Stimulated activated CD4-positive, alpha-beta T cell treated with anti-CD3 and anti-CD28 coated beads, Interleukin-1b, Interleukin-23, amount 100 ng/mL, for 1 hour (primary cell): ENCODE measurements at places on chromosomes 7 and 10.

- DNase-seq: no peak
These were observed 207.7 kb upstream of the TEX47 start for GRCh38 chr7:89002981-89003956.

DNA sequence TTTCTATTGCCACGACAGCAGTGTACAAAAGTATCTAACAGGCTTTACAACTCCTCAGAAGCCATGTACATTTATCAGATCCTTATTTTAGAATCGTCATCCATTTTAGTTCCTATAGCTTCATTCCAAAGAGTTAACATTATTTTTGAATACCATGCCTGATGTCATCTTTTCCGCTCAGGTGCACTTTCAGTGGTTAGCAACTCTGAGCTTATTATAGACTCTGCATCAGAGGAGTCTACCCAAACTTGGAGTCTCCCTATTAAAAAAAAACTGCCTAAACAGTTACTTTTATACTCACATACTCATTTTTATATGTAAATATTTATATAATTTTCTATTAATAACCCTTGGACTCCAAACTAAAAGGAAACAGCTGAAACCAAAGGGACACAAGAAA, 31.6 kb upstream of the PRSS37 start:
- no peak for DNase-seq

GRCh38 chr10:107984149-107984548, 819.6 kb upstream of the SORCS1 start:
- DNase-seq: no peak

DNA sequence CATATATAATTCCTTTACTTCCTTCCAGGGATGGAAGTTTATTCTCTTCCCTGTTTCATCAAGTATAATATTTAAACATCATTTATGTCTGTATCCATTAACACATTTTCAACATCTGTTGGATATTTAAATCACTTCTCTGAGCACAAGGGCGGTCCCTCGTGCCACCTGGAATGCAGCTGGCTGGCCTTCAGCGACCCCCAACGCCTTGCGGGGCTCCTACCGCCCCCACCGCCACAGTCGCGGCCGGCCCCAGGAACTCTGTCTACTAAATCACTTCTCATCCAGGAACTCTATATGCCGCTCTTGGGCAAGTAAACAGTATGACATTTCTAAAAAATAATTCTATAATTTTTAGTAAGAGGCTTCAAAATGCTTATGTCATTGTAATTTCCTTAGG, 221.1 kb upstream of the PTN start:
- no peak for DNase-seq

GRCh38 chr10:97327348-97328294, 6.9 kb downstream of the FRAT2 start:
- DNase-seq: no peak

DNA sequence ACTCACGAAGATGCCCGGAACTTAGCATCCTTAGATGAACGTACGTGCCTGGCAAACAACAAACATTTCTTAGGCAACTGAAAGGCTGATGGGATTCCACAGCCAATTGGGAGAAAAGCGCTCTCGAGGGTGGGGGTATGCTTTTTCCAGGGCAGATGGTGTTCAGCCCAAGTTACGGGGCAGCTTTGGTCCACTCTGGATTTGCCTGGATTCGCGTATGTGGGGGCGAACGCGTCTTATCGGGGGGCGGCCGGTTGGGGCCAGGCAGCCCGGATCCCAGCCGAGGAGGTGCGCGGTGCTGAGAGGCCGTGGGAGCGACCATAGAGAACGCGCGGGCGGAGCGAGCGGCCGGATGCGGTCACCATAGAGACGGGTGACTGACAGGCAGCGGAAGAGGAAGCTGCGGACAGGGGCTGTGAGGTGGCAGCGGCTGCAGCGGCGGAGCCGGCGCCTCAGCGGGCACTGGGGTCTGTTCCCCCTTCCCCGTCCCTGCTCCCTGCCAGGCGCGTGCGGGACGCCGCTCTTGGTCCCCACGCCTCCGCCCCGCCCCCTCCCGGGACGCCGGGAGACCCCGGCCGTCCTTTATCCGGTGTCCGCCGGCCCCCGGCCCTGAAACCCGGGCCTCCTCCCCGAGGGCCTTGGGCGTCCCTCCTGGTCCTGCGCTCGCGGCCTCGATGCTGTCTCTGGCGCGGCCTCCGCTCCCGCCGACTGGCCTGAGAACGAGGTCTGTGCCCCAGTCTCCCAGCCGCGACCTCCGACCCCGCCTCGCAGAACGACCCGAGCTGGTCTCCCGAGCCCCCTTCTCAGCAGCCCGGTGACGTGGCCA, at the start of gene CHPF2:
Gene CHPF2, plus strand, starts transcription at position 393 of the 826 bp plus-strand sequence. CDS start 1,529 bp downstream, outside the sequence.
- DNase-seq: peak; percentile 67

DNA sequence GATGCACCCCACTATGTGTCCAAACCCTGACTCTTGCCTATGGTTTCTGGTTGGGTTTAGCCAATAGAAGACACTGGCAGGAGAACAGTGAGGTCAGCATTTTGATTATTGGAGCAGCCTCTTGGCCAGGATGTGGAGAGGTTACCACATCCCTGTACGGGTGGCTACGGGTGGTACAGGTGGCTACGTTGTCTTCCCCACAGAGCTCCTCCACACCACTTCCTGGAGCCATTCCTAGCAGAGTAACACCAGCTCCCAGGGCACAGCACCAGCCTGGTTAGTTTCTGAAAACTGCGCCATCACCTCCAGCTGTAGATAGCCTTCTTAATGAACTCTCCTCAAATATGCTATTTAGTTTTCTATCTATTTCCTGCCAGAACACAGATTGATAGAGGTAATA, 445.2 kb downstream of the INHBA start:
- no peak for DNase-seq

DNA sequence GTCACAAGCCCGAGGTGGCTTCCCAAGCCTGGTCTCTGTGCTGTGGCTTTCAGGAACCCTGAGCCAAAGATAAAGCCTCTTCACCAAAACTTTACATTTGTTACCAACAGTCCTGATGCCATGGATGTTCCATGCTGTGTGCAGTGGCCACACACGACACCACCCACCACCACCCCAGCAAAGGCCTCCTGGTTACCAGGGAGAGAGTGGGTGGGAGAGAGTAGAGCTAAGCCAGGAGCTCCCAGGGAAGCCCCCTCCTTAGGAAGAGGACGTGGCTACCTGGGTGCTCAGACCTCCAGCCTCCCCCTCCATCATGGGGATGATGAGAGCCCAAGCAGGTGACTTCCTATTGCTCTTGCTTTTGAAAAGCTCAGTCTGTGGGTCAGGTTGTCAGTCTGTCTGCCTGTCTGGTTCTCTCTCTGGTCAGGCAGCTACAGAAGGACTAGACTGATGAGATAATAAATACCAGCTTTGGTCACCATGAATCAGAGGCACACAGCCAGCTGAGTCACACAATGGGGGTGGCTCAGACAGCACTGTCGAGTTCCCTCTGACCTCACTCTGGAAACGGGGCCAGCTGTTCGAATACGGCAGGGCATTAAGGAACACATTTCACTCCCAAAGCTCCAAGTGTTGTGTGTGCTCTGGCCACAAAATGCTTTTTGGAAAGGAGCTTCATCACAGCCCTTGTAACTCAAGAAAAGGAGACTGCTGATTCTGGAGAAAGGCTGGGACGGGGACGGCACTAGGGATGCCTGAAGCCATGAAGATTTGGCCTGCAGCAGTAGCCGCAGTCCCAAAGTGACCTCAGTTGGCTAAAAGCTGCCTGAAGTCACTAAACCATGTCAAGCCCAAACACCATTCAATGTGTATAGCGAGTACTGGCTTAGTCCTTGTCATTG, 166.0 kb downstream of the FANK1 start:
- DNase-seq: no peak

DNA sequence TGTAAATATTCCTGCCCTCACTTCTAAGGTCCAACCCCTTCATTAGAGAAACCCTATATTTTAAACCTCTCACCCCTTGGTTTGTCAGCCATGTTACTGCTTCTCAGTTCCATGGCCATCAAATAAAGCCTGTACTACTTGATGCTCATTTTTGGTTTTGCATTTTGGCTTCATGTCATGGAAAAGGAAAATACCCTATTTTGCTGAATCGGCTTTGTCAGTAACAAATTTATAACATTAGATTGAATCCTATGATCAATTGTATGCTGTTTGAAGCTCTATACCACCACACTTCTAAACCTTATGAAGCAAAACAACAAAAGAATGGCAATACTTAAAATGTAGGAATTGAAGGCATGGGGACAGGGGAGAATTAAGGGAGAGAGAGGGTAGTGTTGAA, 333.1 kb downstream of the ETV1 start:
- no peak for DNase-seq

DNA sequence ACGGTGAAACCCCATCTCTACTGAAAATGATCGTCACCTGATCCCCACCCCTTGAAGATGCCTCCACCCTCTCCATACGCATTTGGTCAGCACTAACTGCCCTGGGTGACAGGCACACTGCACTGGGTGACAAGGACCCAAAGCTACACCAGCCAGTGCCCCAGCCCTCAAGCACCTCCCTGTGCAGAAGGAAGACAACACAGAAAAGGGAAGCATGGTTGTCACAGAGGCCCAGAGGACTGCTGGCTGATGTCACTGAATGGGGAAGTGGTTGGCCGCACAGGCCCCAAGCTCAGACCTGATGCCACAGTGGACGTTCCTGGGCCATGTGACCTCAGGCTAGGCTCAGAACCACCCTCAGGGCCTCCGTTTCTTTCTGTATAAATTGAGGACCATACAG, 4.2 kb upstream of the PILRA start:
- no peak for DNase-seq

DNA sequence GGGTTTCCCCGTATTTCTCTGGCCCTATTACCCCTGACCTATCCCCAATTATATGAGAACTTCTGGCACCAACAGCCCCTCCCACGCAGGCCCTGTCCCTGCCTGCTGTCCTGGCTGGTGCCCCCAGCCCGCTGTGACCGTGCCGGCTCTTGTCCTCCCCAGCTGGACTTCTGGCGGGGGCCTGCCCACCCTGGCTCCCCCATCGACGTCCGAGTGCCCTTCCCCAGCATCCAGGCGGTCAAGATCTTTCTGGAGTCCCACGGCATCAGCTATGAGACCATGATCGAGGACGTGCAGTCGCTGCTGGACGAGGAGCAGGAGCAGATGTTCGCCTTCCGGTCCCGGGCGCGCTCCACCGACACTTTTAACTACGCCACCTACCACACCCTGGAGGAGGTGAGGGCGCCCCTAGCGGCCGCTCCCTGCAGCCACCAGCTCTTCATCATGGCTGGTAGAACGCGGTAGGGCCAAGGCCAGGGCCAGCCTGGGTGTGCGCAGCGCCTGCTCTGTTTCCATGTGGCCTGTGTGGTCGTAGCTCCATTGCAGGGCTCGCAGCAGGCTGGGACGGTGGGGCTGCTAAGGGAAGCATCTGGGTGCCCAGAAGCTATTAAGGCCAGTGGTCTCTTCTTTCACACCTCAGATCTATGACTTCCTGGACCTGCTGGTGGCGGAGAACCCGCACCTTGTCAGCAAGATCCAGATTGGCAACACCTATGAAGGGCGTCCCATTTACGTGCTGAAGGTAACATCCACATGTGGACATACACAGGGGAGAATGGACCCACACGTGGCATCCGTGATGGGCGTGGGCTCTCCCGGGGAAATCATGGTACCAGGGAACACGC, 1.4 kb downstream of the CPA1 start:
- no peak for DNase-seq

GRCh38 chr7:68537051-68537773, 1061.1 kb upstream of the AUTS2 start:
- no peak for DNase-seq

GRCh38 chr7:75572396-75572795, 80.3 kb downstream of the SPDYE5 start:
- no peak for DNase-seq

DNA sequence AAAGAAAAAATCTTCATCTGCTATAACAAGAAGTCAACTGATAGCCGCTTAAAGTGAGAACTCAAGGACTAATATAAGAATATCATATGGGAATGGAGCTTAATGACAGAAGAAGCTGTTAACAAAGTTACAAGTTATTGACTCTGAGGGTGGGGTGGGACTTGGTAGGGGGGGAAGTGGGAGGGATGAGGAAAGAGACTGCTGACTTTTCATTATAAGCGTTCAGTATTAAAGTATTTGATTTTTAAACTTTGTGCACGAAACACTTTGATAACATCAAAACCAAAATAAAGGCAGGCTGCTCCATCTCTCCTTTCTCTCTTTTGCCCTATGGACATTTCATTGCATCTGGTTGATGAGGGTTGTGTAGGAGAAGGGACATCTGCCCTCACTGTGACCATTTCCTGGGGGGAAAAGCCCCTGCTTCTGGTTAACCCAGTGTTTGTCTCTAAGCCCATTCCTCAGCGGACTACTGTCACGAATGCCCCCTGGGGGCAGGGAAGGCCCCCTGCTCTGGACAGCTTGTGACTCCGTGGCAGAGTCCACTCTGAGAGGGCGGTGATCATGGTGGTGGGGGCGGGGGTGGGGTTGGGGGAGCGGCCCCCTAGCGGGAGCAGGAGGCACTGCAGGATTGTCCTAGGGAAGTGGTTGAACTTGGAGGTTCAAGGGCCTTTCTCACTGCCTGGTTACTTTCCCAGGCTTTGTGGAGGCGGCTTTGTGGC, 17.4 kb downstream of the SLC13A4 start:
- no peak for DNase-seq

DNA sequence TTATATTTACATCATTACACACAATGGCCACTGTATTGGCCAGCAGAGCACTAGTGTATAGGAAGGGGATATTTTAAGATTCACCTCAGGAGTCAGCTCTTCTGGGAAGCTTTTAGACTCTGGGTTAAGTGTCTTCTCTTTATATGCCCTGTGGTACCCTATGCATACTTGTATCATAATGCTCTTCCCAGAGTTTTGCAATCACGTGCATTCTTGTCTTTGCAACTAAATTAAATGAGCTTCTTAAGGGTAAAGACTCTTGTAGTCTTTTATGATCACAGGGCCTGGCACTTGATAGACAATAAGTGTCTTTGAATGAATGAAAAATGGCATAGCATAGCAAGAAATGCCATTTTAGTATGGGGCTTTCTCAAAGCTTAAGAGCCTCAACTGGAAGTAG, 35.4 kb upstream of the ARMS2 start:
- DNase-seq: no peak
